KG1 (cell line): ENCODE measurements at places on chromosomes 1 and 21.

DNA sequence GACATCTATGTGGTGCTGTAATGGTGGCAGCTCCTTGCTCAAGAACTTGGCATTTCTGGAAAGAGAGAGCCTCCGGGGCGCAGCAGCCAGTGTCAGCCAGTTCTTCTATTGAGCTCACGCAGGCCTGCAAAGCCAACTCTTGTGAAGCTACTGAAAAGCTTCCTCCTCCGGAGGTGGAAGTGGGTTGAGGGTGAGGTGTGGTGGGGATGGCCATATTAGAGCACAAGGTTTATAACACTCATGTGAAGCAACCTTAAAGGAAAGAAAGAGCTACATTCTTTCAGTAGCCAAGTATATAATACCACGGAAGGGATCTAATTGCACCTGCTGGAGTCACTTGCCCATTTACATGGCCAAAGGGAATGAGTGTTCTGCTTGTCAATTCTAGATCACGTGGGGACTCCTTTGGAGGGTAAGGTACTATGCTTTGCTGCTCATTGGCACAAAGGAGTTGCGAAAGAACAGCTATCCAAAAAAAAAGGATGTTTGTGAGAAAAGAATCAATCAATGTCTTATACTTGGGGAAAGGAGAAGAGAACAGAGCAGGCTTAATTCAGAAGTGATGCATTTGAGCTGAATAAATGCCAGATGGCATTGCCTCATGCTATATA is 18.3 kb upstream of the MAP10 start:
- DNase-seq: peak; percentile 10

DNA sequence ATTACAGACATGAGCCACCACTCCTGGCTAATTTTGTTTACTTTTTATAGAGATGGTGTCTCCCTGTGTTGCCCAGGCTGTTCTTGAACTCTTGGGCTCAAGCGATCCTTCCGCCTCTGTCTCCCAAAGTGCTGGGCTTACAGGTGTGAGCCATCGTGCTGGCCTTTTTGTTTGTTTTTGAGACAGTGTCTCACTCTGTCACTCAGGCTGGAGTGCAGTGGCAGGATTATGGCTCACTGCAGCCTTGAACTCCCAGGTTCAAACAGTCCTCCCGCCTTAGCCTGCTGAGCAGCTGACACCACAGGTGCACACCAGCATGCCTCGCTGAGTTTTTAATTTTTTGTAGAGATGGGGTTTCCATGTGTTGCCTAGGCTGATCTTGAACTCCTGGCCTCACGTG is 49.1 kb downstream of the ADARB1 start:
- DNase-seq: no peak

DNA sequence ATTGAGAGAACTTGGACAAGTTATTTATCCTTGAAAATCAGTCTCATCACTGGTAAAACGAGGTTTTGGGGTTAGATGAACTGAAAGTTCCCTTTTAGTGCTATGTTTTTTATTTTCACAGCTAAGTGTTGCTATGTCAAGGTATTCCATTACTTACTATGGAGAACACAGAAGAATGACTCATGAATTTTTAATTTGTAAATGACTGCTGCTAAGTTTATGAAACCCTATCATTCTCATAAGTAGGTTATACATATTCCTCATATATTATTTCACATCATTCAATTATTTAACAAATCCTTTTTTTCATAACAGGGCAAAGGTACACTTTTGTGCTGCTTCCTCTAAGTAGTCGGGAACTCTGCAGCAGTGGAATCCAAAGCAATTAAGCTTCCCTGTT is 52.2 kb upstream of the ATP1A1 start:
- no peak for DNase-seq

GRCh38 chr1:64532646-64533045 is 62.7 kb downstream of the CACHD1 start:
- DNase-seq: no peak

DNA sequence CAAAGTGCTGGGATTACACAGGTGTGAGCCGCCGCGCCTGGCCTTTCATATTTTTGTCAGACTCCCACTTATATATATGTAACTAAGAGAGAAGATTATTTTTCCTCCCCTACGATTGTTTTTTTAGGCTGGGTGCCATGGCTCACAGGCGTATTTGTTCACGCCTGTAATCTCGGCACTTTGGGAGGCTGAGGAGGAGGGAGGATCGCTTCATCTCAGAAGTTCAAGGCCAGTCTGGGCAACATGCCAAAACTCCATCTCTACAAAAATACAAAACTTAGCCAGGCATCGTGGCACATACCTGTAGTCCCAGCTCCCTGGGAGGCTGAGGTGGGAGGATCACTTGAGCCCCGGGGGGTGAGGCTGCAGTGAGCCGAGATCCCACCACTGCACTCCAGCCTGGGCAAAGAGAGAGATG is 23.9 kb upstream of the ITLN2 start:
- no peak for DNase-seq

GRCh38 chr1:34843392-34844251 is 15.9 kb downstream of the SMIM12 start:
- DNase-seq: no peak

- no peak for DNase-seq
Measured at GRCh38 chr1:72635719-72636118, 353.4 kb upstream of the NEGR1 start.

GRCh38 chr1:237562242-237562823 is 328.4 kb downstream of the ZP4 start:
- peak; percentile 65 for DNase-seq

- no peak for DNase-seq
Measured at GRCh38 chr1:11592752-11593151, 61.5 kb downstream of the FBXO2 start.

GRCh38 chr1:1752636-1753606 is 25.3 kb downstream of the NADK start:
- no peak for DNase-seq
